ENCODE measurements at places on chromosomes 7 and 10. TPM values are rescaled to one million over a fixed set of nuclear protein-coding genes. Genes with fewer than 3 reads are reported as not detected.

The AKR1C8 gene
- not detected for total RNA-seq

The OR9A2 gene
- not detected for total RNA-seq

The PRSS2 gene
- total RNA-seq, result not detected

The LIPN gene
- not detected for total RNA-seq

The NPSR1 gene
- not detected for total RNA-seq

The WIPF3 gene
- total RNA-seq, result not detected

The CAMK1D gene
- 5.7 TPM for total RNA-seq

The MOGAT3 gene
- total RNA-seq, result not detected

The ELFN1 gene
- total RNA-seq, result under 0.01 TPM

The GRM3 gene
- total RNA-seq, result not detected

The CLCN1 gene
- total RNA-seq, result not detected

The VAX1 gene
- total RNA-seq, result not detected

The CUBN gene
- 3.7 TPM for total RNA-seq

The CRHR2 gene
- total RNA-seq, result not detected

The PNLIPRP1 gene
- not detected for total RNA-seq

The UTF1 gene
- total RNA-seq, result not detected

The FOXP2 gene
- total RNA-seq, result not detected

The GSAP gene
- total RNA-seq, result 12.9 TPM

The PEX1 gene
- 10.9 TPM for total RNA-seq

The ALKBH4 gene
- 14.9 TPM for total RNA-seq

The LAMB1 gene
- total RNA-seq, result 409 TPM

The ITPRID1 gene
- not detected for total RNA-seq

The KAZALD1 gene
- total RNA-seq, result 12.2 TPM

The CDH23 gene
- under 0.01 TPM for total RNA-seq

The MOSPD3 gene
- total RNA-seq, result 9.0 TPM

The GHRHR gene
- total RNA-seq, result not detected

The TFPI2 gene
- total RNA-seq, result 1,118 TPM

The FAS gene
- 63.5 TPM for total RNA-seq

The CPED1 gene
- total RNA-seq, result 143 TPM

The TFEC gene
- total RNA-seq, result not detected

The PRKAR2B gene
- 9.6 TPM for total RNA-seq

The COL13A1 gene
- total RNA-seq, result 34.2 TPM

The GALNT17 gene
- not detected for total RNA-seq

The TDRD1 gene
- total RNA-seq, result not detected

The SLC18A2 gene
- not detected for total RNA-seq
